ENCODE measurements at places on chromosomes 7 and 10.
A peak's percentile ranks its signal among the peaks of the same experiment; 100 is the strongest.

DNA sequence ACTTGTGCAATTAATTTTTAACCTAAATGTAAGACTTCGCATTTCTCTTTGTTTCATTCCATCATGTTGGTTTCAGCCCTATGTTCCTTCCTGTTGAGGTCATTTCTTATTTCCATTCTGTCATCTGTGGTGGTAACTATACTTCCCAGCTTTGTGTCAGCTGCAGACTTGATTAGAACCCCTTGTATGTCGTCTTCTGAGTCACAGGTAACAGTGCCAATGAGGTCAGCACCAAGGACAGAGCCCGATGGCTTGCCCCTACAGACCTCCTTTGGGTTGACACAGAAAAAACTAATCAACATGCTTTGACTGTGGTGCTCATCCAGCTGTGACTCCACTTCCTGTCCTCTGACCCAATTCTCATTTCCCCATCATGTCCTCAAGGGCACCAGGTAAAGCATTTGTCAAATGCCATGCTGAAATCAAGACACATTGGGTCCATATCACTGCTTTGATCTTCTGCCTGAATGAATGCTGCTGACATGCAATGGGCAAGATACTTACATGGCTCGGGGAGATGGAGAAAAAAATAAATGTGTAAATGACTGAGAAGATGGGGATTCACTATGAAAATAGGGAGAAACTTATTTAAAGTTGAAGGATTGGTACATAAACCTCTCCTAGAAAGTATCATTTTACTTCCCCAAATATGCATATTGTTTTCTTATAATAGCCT lies 25.6 kb upstream of the CRTAC1 start:
- no peak for DNase-seq

DNA sequence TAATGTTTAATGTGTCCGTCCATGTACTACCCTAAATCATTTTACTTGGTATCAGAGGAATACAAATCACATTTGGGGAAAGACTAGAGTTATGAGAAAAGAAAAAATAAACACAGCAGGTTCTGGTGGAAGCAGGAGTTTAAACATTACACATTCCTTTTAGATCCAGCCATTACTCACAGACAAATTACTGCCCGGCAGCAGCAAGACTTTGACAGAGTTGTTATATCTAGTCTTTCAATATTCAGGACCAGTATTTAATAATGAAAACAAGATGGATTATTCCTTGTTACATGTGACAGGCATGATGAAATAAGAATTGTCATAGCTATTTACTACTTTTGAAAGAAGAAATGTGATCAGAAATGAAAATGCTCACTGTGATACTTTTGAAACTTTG lies 131.8 kb upstream of the GNAI1 start:
- DNase-seq: no peak

DNA sequence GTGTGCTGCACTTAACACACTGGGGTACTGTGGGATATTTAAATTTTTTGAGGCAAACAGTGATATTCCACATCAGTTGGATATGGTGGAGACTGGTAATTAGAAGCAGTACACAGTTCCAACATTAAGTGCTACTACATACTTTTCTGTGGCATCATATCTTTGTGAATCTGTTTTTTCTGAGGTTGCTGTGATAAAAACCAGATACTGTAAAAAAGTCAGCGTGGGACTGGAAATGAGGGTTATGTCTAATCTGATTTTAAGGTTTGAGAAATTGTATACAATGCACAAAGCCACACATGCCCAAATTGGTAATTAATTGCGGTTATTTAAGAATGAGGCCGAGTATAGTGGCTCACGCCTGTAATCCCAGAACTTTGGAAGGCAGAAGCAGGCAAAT lies 41.2 kb downstream of the TBC1D12 start:
- no peak for DNase-seq

DNA sequence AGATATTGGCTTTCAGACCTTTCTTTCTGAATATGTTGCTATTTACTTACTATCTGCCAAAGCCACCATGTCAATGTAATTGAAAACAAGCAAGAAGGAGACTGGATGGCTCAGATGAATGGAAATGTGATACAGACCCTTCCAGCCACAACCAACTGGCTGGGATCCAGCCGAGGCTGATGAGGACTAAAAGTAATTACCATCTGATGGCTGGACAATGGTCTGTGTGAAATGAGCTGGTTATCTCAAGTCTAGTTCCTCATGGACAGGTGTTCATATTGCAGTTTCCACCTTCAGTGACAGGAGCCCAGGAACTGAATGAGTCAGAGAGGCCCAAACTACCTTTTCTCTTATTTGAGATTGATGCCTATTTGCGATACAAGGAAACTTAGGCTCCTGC lies 267.5 kb downstream of the GATA3 start:
- no peak for DNase-seq

GRCh38 chr7:82172017-82172416 lies 271.6 kb downstream of the CACNA2D1 start:
- DNase-seq: no peak

DNA sequence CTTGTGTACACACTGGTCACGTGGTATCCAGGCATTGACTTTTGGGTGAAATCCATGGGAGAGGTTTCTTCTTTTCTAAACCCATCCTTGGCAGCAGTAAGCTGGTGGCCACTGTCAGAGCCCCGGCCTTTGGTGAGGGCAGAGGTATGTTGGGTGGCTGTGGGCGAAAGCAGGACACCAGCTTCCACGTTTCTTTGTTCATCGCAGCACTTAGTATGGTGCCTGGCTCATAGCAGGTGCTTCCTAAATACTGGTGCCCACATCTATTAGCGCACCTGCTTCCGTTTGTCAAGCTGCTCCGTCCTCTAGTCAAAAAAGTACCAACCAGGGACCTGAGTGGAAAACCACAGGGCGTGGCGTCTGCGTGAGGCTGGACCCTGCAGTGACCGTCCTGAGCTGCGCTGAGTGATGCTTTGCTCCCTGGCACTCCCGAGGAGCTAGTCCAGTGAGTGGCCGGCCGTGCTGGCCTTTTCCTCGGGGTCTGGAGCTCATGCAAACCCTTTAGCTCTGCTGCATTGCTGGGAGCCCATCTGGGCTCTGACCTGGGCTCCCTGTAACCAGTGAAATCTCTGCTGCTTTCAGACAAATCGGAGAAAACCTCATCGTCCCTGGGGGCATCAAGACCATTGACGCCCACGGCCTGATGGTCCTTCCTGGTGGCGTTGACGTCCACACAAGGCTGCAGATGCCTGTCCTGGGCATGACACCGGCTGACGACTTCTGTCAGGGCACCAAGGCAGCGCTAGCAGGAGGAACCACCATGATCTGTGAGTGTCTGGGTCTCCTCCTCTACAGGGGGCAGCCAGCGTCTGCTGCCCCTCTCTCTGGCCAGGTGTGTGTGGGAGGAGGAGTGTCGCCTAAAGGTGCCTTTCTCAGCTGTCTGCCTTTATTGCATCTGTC lies 5.6 kb downstream of the DPYSL4 start:
- no peak for DNase-seq

GRCh38 chr10:3820255-3820654 lies 35.2 kb upstream of the KLF6 start:
- no peak for DNase-seq

GRCh38 chr10:8331896-8332729 lies 277.6 kb downstream of the GATA3 start:
- peak; percentile 74 for DNase-seq

DNA sequence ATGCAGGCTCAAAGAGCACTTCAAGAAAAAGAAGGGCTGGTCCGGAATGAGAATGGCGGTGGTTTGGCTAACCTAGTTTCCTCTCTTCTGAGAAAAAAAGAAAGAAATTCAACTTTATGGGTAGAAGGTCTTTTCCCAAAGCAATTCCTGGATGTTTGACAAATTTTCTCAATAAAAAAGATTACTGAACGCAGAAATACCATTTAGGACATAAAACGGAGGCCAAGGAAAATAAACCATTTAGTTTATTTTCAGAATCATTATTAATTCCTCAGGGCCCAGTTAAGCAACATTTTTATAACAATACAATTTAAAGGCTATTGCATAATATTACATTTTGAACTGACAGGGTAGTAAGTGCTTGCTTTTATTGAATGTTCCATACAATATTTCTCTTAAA lies 284.6 kb upstream of the ANKRD30A start:
- no peak for DNase-seq

DNA sequence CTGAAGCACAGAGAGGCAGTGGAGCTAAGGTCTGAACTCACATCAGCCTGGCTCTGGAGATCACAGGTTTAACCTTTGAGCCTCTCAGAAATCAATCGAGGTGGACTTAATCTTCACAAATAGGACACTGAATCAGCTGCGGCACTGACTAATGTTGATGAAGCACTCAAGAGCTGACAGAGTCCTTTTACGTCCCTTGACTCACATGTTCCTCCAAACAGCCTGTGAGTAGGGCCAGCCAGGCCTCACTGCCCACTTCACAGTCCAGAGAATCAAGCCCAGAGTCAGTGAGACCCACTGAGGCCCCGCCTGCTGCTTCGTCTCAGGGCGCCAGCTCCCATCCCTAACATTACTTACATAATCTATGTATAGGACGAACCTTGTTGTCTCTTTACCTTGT lies 63.1 kb downstream of the TNS3 start:
- DNase-seq: no peak

DNA sequence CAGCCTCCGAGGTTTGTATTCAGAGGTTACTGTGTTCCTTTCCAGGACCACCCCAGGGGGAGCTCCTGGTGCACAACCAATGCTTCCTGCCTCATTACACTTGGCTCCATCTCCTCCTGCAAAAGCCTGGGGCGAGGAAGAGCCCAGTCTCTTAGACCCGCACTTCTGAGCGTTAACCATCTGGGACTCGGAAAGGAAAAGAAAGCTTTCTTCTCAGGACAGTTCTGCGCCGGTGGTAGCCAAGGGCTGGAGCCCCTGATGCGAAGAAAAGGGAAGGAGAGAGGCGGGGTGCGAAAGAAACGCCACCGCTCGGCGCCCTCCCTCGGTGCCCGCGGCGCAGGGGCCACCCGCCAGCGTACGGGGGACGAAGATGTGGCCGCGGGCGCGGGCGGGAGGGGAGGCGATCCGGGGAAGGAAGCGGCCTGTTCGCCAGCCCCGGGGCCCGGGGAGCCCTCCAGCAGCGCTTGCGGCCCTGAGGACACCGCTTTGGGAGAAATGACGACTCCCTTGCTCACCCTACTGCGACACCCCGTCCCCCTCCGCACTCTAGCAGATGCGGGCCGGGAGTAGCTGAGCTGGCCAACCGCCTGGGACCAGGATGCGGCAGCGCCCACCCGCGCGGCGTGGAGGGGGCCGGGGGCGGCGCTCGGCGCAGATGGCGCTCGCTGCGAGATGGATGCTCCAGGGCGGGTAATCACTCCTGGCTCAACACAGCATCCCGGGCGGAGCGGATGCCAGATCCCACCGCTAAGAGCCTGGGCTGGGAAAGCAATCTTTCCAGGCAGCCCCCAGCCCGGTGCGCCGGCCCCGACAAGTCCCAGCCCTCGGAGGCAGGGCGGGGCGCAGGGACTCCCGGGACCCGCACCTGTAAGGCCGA lies 1.3 kb downstream of the NRCAM start:
- no peak for DNase-seq

GRCh38 chr10:35355971-35356724 lies 19.8 kb downstream of the CCNY start:
- DNase-seq: no peak

- no peak for DNase-seq
Observed at GRCh38 chr10:82251222-82251906, 376.4 kb downstream of the NRG3 start.

GRCh38 chr7:30114536-30115238 lies 20.1 kb upstream of the MTURN start:
- DNase-seq: no peak

DNA sequence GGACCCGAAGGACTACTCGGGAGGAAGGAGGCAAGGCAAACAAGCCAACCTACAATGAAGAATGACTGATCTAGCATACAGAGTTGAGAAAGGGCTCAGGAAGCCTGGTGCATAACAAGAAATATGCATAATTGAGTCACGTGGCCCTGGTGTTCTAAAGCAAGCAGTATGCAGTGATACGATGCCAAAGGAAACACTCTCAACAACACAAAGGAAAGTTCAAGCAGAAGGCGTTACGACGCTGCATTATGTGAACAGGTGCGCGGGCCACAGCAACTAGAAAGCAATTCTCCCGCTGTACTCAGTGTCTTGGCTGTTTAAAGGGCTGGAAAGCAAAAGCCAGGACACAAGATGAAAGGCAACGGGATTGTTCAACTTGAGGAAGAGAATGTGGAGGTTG lies 100.8 kb downstream of the PRTFDC1 start:
- DNase-seq: peak; percentile 25

GRCh38 chr7:9217204-9217603 lies 783.8 kb downstream of the NXPH1 start:
- no peak for DNase-seq

DNA sequence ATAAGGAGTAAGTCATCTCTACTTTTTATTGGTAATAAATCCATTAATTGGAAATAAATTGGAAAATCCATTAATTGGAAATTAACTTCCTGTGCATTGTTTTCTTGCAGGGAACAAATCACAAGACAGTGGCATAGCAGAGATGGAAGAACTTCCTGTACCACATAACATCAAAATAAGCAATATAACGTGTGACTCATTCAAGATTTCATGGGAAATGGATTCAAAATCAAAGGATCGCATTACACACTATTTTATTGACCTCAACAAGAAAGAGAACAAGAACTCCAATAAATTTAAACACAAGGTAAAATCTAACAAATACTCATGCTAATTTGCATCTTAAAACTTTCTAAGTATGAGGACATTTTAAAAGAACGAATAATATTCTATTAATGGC lies 57.8 kb downstream of the PHYHIPL start:
- DNase-seq: no peak

DNA sequence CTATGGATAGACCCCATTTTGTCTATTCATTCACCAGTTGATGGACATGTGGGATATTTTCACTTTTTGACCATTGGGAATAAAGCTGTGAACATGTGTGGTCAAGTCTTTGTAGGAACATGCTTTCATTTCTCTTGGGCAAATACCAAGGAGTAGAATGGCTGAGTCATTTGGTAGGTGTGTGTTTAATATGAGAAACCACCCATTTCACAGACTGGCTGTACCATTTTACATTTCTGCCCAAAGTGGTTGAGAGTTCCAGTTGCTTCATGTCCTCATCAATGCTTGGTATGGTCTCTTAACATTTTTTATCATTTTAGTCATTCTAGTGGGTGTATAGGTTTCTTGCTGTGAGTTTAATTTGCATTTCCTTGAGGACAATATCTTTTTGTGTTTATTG lies 124.9 kb upstream of the RHEB start:
- no peak for DNase-seq

DNA sequence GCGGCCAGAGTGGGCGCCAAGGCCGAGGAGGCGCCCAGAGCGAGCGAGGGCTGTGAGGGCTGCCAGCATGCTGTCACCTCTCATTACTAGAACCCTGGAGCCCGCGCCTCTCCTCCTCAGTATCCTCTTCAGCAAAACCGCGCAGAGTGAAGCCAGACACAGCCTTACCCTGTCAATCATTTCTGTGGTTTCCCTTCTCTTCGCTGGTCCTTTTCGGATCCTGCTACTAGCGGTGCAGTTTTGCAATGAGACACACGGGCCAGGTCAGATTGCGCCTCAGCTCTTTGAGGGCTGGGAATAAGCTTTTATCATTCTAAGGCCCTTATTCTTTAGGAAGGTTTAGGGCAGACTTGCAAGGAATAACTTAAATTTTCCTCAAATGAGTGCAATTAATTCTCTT lies 55.5 kb upstream of the FAM171A1 start:
- no peak for DNase-seq

- no peak for DNase-seq
Observed at GRCh38 chr7:1087465-1087814, 473 bp upstream of the GPER1 start.

Measured in NCI-H226 (cell line).